ENCODE measurements at places on chromosomes 6 and 20. TPM values are rescaled to one million over a fixed set of nuclear protein-coding genes. Genes with fewer than 3 reads are reported as not detected.

- H3K27me3 ChIP-seq, result peaks cover 7% of the 10 kb centered on the region
- DNase-seq, result no peak
- no peak overlapping the region for H3K27ac ChIP-seq
- peaks cover 6% of the 10 kb centered on the region for H3K4me1 ChIP-seq
- no peak overlapping the region for H3K4me3 ChIP-seq
- no peaks in the 10 kb centered on the region for H3K36me3 ChIP-seq
These were observed 29.8 kb upstream of the SIRT5 start for GRCh38 chr6:13544454-13545186.

DNA sequence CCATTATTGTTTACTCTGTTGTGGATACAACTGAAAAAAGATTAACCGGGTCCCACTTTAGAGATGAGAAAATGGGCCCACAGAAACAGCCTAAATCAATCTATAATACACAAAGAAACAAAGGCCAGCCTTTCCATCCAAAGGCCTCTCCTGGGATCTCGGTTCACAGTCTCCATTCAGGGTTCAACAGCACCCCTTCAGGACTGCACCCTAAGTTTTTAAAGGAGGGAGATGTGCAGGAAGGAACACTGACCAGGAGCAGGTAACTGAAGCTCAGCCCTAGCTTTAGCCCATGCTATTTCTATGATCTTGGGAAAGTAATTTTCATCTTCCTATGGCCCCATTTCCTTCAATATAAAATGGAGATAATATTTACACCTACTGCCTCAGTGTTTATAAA lies 147.7 kb downstream of the BTBD9 start:
- no peak overlapping the region for H3K27ac ChIP-seq
- no peaks in the 10 kb centered on the region for H3K27me3 ChIP-seq
- no peak for DNase-seq
- H3K36me3 ChIP-seq, result no peaks in the 10 kb centered on the region
- no peak overlapping the region for H3K4me3 ChIP-seq

DNA sequence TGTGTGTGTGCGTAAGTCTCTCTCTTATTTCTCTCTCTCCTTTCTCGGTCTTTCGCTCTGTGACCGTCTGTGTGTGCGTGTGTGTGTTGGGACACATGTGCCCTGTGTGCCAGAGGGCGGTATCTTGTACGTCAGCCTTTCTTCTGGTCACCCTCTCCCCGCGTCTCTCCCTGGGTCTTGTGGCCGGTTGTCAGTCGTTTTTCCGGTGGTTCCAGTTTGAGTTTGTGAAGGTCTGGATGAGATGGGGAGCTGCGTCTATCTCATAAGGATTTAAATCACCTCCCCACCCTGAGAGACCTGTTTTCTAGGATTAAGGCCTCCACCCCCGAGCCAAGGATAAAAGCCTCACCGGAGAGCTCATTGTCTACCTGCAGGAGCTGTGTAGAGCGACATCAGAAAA lies 295.5 kb upstream of the ZNF337 start:
- peaks cover 8% of the 10 kb centered on the region for H3K4me1 ChIP-seq
- H3K36me3 ChIP-seq, result no peaks in the 10 kb centered on the region
- no peak overlapping the region for H3K27ac ChIP-seq
- peaks cover 17% of the 10 kb centered on the region for H3K27me3 ChIP-seq

GRCh38 chr6:26312096-26312463 lies 52.9 kb upstream of the BTN3A2 start:
- no peak for DNase-seq

GRCh38 chr20:50877232-50877743 lies 53.9 kb downstream of the ADNP start:
- no peak overlapping the region for H3K4me3 ChIP-seq
- H3K36me3 ChIP-seq, result no peaks in the 10 kb centered on the region
- no peak for DNase-seq
- no peaks in the 10 kb centered on the region for H3K27me3 ChIP-seq
- H3K27ac ChIP-seq, result no peak overlapping the region

DNA sequence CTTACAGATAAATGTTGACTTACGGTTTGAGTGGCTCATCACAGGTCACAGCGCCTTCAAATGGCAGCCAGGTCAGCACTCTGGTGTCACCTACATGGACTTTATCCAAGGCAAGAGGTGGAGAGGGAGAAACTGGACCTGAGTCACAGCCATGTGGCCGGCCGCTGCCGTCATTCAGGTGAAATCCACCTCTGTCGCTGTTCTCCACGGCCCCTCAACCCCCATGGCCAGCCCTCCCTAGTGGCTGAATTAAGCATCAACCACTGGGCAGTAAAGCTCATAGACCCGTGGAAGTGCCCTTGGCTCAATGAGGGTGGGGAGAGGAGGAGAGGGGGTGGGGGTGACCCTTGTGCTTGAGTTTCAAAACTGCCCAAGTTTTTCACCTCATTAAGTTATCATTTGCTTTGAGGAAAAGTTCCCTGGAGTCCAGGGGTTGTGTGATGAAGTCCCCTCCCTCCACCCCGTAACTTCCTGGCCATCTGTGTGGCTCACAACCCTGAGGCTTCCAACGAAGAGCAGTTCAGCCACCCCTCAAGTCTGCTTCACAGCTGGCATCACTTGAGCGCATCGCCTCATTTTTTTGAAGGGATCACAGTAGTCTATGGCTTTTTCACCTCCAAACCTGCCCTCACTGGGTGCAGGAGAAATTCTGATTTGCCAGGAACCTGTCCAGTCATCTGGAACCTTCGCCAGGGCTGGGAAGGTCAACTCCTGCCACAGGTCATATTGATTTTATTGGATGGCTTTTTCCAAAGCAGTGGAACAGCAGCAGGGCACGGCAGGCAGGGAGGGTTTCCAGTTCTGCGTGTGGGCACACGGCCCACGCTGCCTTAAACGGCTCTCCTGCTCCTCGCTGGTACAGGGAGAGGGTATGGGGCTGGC lies 43.5 kb upstream of the APCDD1L start:
- no peaks in the 10 kb centered on the region for H3K27me3 ChIP-seq
- H3K4me3 ChIP-seq, result no peak overlapping the region
- H3K4me1 ChIP-seq, result peaks cover 54% of the 10 kb centered on the region
- H3K27ac ChIP-seq, result no peak overlapping the region

DNA sequence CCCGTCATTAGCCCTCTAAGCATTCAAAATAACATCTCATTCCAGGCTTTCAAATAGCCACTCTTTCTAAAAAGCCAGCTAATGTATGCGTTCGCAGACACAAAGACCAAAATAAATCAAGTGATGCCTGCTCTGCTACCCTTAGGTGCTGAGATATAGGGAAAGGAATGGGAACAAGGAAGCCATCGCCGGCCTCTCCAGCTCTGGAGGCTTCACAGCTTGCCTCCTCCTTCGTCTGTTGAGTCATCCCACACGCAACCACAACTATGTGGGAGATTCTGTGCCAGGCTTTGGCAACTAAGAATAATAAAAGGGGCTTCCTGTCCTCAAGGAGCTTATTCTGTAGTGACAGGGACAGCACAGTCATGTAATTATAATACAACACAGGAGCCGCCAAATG lies 27.3 kb upstream of the SLC22A23 start:
- H3K36me3 ChIP-seq, result peaks cover 16% of the 10 kb centered on the region
- peak; percentile 3 for DNase-seq
- peaks cover 36% of the 10 kb centered on the region for H3K27me3 ChIP-seq
- H3K27ac ChIP-seq, result no peak overlapping the region

- DNase-seq, result no peak
- no peaks in the 10 kb centered on the region for H3K4me1 ChIP-seq
- H3K36me3 ChIP-seq, result no peaks in the 10 kb centered on the region
- H3K27me3 ChIP-seq, result peaks cover 1% of the 10 kb centered on the region
- no peak overlapping the region for H3K4me3 ChIP-seq
These were observed 113.5 kb upstream of the GLP1R start for GRCh38 chr6:38935051-38935450.

GRCh38 chr20:59399426-59400099 lies 99.2 kb downstream of the EDN3 start:
- no peak for DNase-seq
- no peaks in the 10 kb centered on the region for H3K4me1 ChIP-seq

DNA sequence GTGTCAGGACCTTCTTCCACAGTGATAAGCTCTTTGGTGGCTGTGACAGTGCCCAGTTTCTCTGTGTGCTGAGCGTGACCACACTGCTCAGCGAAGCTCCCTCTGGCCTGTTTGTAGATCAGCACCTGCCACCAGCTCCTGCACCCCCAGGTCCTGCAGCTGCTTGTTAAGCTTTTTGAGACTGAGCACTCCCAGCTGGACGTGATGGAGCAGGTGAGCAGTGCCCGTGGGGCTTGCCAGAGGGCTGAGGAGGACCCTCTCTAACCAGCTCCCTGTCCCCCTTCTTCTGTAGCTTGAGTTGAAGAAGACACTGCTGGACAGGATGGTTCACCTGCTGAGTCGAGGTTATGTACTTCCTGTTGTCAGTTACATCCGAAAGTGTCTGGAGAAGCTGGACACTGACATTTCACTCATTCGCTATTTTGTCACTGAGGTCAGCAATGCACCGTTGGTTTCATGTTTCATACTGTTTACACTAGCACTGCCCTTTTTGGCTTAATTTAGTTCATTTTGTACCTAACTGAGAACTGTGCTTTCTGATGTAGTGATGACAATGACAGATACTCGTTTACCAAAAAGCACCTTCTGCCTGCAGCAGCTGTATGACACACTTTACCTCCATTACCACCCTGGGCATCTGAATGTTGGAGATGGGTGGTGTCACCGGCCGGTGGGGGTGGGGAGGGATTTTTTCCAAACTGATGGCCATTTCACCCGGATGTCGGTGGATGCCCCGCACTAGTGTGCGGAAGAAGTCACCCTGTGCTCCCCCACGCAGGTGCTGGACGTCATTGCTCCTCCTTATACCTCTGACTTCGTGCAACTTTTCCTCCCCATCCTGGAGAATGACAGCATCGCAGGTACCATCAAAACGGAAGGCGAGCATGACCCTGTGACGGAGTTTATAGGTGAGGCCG lies 12.5 kb downstream of the NELFCD start:
- no peak for DNase-seq
- H3K4me3 ChIP-seq, result no peak overlapping the region
- H3K4me1 ChIP-seq, result no peaks in the 10 kb centered on the region

- no peak overlapping the region for H3K4me3 ChIP-seq
- peaks cover 4% of the 10 kb centered on the region for H3K27me3 ChIP-seq
- H3K27ac ChIP-seq, result no peak overlapping the region
- H3K4me1 ChIP-seq, result peaks cover 16% of the 10 kb centered on the region
- peaks cover 3% of the 10 kb centered on the region for H3K36me3 ChIP-seq
These were observed 107.6 kb downstream of the SLC23A2 start for GRCh38 chr20:4893709-4894108.

Gene RSPH9
- total RNA-seq, result 0.15 TPM

Gene GPLD1
- total RNA-seq, result 0.18 TPM

Gene LGSN
- not detected for total RNA-seq

Gene TRPC4AP
- 77.7 TPM for total RNA-seq

Gene CST7
- not detected for total RNA-seq

All from HFFc6 (cell line).